Type B pancreatic cell (in vitro differentiated cells): ENCODE measurements at places on chromosomes 16 and 17.

DNA sequence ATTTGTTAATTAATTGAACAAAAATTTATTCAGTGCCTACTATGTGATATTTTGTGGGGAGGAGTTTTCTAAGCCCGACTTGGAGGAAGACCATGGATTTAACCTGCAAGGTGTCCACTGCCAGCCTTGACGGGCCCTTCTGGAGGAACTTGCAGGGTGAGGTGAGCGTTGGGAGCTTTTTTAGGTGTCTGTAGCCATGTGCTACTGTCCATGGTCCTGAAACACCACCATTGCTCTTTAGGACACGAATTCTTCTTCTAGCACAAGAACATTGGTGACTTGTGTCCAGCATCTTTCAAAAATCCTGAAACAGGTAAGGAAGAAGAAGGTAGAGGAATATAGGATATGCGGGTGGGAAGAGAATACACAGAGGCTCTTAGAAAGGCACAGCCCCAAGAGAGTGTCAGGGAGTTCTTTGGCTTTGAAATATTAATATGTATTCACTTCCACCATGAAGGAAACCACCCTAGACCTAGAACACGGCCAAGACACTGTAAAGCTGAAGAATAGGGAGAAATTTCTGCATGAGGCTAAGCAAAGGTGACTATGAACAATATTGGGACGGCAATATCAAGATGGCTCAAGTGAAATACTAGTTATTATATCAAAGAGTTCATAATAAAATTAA lies 27.9 kb upstream of the OR4D1 start:
- H3K27me3 ChIP-seq: peaks cover 43% of the 10 kb centered on the region
- H3K4me3 ChIP-seq: no peak overlapping the region
- H3K27ac ChIP-seq: no peak overlapping the region
- no peaks in the 10 kb centered on the region for H3K4me1 ChIP-seq
- no peak for DNase-seq
- no peaks in the 10 kb centered on the region for H3K36me3 ChIP-seq

GRCh38 chr17:4810696-4811290 lies 3.8 kb downstream of the PLD2 start:
- H3K36me3 ChIP-seq: peaks cover 20% of the 10 kb centered on the region
- peak overlapping the region; percentile 52 for H3K4me3 ChIP-seq
- no peaks in the 10 kb centered on the region for H3K27me3 ChIP-seq
- DNase-seq: no peak
- peak overlapping the region; percentile 29 for H3K27ac ChIP-seq

DNA sequence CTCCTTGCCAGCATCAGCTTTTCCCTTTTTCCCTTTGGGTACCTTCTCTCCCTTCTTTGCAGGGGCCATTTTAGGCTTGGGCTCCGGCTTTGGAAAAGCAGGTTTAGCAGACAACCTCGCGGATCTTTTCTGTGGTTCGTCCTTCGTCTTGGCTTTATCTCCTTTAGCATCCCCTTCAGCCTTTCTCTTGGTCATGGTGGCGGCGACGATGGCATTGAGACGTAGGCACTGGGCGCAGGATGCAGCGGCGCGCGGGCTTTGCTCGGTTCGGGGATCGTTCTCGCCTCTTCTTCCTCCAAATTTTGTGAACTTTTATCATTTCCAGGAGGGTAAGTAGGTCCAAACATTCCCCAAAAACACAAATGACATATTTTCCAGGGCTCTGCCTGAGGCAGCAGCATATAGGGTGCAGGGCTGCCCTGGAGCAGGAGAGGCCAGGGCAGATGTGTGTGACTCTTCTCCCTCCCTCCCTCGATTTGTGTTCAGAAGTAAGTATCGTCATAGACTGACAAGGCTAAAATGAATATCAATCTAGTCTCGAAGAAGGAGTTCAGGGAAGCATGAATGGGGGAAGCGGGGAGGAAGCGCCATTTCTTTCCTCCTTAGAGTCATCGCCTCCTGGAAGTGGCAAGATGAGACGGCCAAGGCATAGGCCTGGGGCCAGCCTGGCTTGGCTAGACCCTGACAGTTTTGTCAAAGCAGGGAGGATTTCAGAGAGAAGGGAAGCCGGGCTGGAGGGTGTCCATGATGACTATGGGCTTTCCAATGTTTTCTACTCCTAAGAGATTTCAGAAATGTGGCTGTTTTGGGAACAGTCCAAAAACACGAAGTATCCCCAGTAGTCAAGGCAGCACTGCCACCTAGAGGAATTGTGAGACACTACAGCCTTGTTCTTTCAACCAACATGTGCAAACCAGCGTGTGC lies 13.2 kb downstream of the CHCT1 start:
- H3K27ac ChIP-seq: no peak overlapping the region
- H3K4me3 ChIP-seq: no peak overlapping the region
- peak; percentile 70 for DNase-seq
- no peaks in the 10 kb centered on the region for H3K36me3 ChIP-seq

- no peak for DNase-seq
- no peaks in the 10 kb centered on the region for H3K36me3 ChIP-seq
- H3K4me3 ChIP-seq: no peak overlapping the region
- no peaks in the 10 kb centered on the region for H3K27me3 ChIP-seq
- peaks cover 20% of the 10 kb centered on the region for H3K4me1 ChIP-seq
Observed at GRCh38 chr17:42918902-42919521, 18.4 kb downstream of the G6PC1 start.

DNA sequence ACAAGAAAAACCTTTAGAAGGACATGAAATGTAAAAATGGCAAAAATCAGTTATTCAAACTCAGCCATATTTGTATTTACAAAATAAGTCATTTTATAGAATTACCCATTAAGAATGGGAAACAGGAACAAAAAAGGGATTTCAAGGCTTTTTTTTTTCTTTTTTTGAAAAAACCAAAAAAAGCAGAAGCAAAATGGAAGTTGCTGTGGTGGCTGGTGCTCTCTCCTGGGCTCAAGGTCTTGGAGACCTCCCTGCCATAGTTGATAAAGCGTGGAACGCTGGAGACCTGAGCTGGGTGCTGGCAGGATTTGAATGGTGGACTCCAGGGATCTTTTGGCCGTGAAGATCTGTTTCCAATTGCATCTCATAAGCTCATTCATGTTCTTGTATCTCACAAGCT lies 3.1 kb downstream of the PLCG2 start:
- H3K36me3 ChIP-seq: no peaks in the 10 kb centered on the region
- peaks cover 65% of the 10 kb centered on the region for H3K27me3 ChIP-seq
- no peak overlapping the region for H3K4me3 ChIP-seq
- H3K4me1 ChIP-seq: peaks cover 18% of the 10 kb centered on the region
- H3K27ac ChIP-seq: no peak overlapping the region

DNA sequence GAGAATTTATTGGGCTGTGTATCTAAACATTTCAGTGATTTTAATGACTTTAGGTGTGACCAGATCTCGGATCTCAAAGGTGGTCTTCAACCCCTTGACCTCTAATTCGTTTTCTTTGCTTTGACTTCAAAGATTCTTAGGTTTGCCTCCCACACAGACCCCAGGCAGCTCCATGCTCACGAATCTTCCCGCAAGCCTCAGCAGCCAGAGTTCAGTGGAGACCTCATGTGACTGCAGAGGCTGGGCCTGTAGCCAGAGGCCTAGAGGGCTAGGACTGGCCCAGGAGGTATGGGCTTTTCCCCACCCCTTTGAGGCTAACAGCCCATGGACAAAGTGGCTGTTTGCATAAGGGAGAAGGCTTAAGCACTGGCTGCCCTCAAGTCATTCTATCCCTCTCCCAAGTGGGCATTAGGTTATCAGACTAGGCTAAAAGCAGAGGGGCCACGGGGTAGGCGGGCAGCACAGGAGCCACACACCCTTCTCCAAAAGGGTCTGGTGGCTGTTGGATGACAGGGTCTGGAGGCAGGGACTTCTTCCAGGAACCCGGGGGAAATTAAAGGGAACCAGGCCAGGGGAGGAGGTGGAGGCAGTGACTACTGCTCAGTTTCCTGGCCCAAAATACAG lies 3.0 kb downstream of the HIRIP3 start:
- H3K4me3 ChIP-seq: peak overlapping the region; percentile 31
- no peak overlapping the region for H3K27ac ChIP-seq
- H3K4me1 ChIP-seq: peaks cover 27% of the 10 kb centered on the region
- H3K36me3 ChIP-seq: peaks cover 17% of the 10 kb centered on the region
- DNase-seq: no peak

GRCh38 chr16:50204453-50205108 lies 51.5 kb downstream of the TENT4B start:
- no peak overlapping the region for H3K4me3 ChIP-seq
- H3K36me3 ChIP-seq: peaks cover 3% of the 10 kb centered on the region
- peaks cover 46% of the 10 kb centered on the region for H3K4me1 ChIP-seq
- no peaks in the 10 kb centered on the region for H3K27me3 ChIP-seq

DNA sequence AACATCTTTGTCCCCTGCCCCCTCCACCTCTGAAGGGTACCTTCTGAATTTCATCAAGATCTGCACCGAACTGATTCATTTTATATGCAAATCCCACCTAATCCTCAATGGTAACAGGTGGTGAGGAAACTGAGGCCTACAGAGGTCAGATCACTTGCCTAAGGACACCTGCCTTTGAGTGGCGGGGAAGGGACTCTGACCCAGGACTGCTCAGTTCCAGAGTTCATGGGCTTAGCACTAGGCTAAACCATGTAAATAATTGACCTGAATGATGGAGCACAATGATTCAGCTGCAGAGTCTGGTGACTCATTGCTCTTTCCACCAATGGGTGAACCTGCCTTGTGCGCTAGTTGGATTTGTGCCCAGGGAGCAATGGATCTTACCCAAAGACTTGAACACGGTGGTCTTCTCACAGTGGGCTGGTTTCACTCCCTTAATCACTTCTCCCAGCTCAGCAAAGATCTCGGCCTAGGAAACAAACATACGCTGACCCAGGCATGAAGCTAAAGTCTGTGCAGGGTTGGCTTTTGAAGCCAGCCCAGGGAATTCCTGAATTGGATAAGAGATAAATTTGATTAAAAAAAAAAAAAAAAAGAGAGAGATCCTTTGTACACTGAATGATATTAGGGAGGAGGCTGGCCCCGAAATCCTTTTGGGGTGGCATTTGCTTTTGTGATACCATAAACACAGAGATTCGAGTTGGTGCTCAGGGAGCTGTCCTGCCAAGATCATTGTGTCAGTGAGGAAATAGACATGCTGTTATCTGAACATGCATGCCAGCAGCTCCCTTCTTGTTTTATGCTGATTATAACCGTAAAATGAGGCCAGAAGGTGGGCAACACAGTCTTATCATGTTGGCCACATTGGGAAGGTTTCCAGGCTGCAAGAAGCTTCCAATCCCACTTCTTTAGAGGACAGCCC lies 17.0 kb downstream of the CRYM start:
- no peak overlapping the region for H3K4me3 ChIP-seq
- DNase-seq: no peak
- no peaks in the 10 kb centered on the region for H3K36me3 ChIP-seq
- peaks cover 35% of the 10 kb centered on the region for H3K4me1 ChIP-seq

GRCh38 chr16:24745391-24745790 lies 15.9 kb downstream of the TNRC6A start:
- H3K4me1 ChIP-seq: peaks cover 27% of the 10 kb centered on the region
- peaks cover 21% of the 10 kb centered on the region for H3K36me3 ChIP-seq
- H3K4me3 ChIP-seq: no peak overlapping the region
- H3K27me3 ChIP-seq: no peaks in the 10 kb centered on the region
- H3K27ac ChIP-seq: no peak overlapping the region

DNA sequence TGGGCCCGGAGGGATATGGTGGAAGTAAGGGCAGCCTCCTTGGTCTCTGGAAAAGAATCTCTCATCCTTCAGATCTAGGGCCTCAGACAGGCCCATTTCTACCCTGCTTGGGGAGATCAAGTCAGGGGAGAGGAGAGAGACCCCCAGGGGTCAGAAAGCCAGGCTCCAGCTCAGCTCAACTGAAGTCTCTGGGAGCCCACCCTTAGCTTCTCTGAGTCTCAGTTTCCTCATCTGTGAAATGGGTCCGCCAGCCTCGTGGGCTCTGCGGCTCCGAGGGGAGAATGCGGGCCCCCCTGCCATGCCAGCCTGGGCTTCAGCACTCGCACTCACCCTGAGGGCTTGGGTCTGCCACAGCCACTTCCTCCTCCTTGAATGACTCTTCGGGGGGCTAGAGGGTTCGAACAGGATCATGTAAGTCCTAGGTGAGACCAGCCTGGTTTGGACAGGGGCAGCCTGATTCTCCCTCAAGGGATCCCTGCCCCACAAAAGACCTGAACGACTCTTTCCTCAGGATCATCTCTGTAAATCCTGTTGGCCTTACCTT lies 6.7 kb downstream of the CNGB1 start:
- H3K4me3 ChIP-seq: no peak overlapping the region
- peaks cover 5% of the 10 kb centered on the region for H3K4me1 ChIP-seq
- no peaks in the 10 kb centered on the region for H3K27me3 ChIP-seq
- H3K27ac ChIP-seq: no peak overlapping the region
- DNase-seq: no peak

- DNase-seq: no peak
- no peak overlapping the region for H3K27ac ChIP-seq
- no peaks in the 10 kb centered on the region for H3K4me1 ChIP-seq
- no peak overlapping the region for H3K4me3 ChIP-seq
- no peaks in the 10 kb centered on the region for H3K27me3 ChIP-seq
- H3K36me3 ChIP-seq: no peaks in the 10 kb centered on the region
Observed at GRCh38 chr17:43803758-43804157, 23.5 kb downstream of the CFAP97D1 start.

DNA sequence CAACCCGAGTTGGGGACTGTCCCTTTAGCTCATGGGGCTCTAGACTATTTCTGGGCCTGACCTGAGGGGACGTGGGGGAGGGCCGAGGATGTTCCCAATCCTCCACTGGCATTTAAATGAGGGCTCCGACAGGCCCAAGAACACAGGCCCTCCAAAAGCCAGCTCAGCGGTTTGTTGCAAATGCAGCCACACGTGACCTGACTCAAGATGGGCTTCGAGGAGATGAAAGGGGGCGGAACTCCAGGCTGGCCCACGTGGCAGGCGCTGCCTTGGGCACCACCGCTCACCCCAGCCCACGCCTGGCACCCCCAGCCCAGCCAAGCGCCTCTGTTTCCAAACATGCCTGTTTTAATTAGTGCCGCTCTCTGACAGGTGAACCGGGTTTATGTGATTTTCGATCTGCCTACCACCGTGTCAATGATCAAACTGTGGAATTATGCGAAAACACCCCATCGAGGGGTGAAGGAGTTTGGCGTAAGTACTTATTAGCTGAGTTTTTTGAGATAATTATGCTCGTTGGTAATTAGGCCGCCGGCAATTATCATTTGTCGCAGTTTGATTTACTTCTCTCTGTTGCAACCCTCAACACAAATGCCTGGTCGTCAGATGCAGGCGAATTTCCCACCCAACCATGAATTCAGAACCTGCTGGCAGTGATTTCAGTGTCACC lies 226.7 kb downstream of the KATNIP start:
- peaks cover 13% of the 10 kb centered on the region for H3K4me1 ChIP-seq
- no peak overlapping the region for H3K4me3 ChIP-seq
- no peaks in the 10 kb centered on the region for H3K36me3 ChIP-seq
- H3K27me3 ChIP-seq: no peaks in the 10 kb centered on the region
- no peak overlapping the region for H3K27ac ChIP-seq
